ENCODE measurements at places on chromosomes 2 and 18.

GRCh38 chr2:109324861-109325260 is 195.9 kb downstream of the SH3RF3 start:
- DNase-seq, result no peak

DNA sequence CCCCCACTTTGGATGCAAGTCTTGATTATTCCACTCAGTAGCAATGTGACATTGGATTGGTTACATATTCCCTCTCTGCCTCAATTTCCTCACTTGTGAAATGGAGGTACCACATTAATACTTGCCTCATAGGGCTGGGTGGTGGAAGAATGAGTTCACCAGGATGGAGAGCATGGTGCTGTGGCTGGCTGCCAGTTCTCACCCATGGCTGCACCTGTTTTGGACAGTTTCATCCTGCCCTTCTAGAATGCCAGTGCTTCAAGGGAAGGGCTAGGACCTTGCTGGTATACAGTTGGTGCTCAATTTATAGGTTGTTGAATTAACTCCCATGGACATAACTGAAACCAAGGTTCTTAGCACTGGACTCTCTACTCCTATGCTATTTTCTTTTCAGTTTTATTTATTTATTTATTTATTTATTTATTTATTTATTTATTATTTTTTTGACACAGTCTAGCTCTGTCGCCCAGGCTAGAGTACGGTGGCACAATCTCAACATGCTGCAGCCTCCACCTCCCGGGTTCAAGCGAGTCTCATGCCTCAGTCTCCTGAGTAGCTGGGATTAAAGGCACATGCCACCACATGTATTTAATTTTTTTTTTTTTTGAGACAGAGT is 5.3 kb upstream of the SH3RF3 start:
- DNase-seq, result no peak

DNA sequence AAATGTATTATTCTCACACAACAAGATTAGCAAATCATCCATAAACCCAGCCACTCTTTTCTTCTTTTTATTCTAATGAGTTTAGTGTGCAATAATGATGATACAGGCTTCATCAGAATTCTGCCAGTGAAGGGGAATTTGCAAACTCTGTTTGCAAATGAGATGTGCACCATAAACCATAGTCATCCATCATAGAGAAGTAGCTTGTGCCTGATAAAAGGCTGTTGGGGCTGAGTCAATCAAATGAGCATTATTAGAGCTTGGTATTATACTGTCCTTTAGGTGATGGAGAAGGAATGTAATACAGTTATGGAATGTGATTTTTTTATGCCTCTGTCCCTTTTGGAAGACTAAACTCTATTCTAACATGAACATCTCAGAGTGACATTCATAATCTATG is 101.8 kb downstream of the DCC start:
- no peak for DNase-seq

DNA sequence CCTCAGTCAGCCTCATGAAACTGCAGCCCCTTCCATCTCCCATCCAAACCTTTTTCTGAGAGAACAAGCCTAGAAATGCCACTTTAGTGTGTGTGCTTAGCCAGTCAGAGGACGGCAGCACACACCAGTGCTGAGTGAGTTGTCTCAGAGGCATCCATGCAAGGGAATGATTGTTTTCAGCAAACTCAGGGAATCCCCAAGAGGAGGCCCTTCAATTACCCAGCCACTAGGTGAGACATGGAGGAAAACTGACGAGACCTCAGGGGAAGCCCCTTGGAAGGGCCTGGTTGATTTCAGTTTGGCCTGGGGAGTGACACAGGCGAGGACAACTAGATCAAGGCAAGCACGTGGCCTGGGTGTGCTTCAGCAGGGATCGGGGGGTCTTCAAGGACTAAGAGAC is 49.7 kb downstream of the APOB start:
- no peak for DNase-seq

- DNase-seq, result no peak
These were observed 97.2 kb downstream of the RAB3GAP1 start for GRCh38 chr2:135149251-135149650.

- no peak for DNase-seq
These were observed 29.4 kb downstream of the MTERF4 start for GRCh38 chr2:241072553-241073165.

- no peak for DNase-seq
These were observed 195.0 kb downstream of the EPHA4 start for GRCh38 chr2:221377066-221377465.

GRCh38 chr18:75439348-75439747 is 11.8 kb upstream of the SMIM21 start:
- no peak for DNase-seq
